ENCODE measurements at places on chromosomes 4 and X. TPM values are rescaled to one million over a fixed set of nuclear protein-coding genes. Genes with fewer than 3 reads are reported as not detected.

The AADAT gene
- 1.7 TPM for total RNA-seq

The C4orf36 gene
- 1.3 TPM for total RNA-seq

The TAF1 gene
- total RNA-seq = 24.5 TPM

The SMR3B gene
- not detected for total RNA-seq

The MSANTD1 gene
- 0.21 TPM for total RNA-seq

The HTN3 gene
- total RNA-seq = not detected

The MAGEA3 gene
- not detected for total RNA-seq

The ASB5 gene
- 0.24 TPM for total RNA-seq

The TDO2 gene
- total RNA-seq = under 0.01 TPM

The CD38 gene
- total RNA-seq = under 0.01 TPM

The SNX12 gene
- 57.6 TPM for total RNA-seq

The PAK3 gene
- 2.4 TPM for total RNA-seq

The SLC6A14 gene
- total RNA-seq = 6.7 TPM

The TMEM154 gene
- 30.5 TPM for total RNA-seq

All from tracheal epithelial cell (primary cell).